Activated CD4-positive, alpha-beta T cell treated with anti-CD3 and anti-CD28 coated beads, Interleukin-2, amount 10 ng/mL, durations not matched to agents 24 days and 14 days (primary cell): ENCODE measurements at places on chromosomes 6 and 20. TPM values are rescaled to one million over a fixed set of nuclear protein-coding genes. Genes with fewer than 3 reads are reported as not detected.

Gene NOTCH4
- total RNA-seq: 0.28 and 0.37 TPM in 2 replicates

Gene FAXC
- not detected in 2 replicates for total RNA-seq

Gene KIF13A
- total RNA-seq: not detected in 2 replicates

Gene ENPP5
- total RNA-seq: not detected in 2 replicates

Gene PTP4A1
- total RNA-seq: 71.3 and 71.9 TPM in 2 replicates

Gene CLVS2
- total RNA-seq: not detected in 2 replicates

DNA sequence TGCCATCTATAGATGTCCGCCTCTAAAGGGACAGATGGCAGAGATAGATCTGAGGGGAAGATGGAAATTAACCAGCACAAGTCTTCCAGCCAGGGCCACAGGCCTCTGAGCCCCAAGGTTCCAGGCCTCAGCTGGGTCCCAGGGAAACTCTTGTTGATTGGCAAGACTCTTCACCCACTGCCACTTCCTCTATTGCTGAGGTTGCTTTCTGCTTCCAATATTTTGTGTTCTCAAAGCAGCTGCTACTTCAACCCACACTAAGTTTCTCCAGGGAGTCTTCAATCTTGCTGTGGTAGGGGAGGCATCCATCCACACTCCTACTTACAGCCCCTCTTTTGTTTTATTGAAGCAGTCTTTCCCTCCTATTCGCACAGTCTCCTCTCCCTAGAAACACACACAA, 36.4 kb upstream of the SASH1 start:
- no peak for DNase-seq

GRCh38 chr20:8301655-8302054, 169.6 kb downstream of the PLCB1 start:
- DNase-seq: no peak

GRCh38 chr6:138559143-138559542, 59.8 kb upstream of the NHSL1 start:
- DNase-seq: no peak

DNA sequence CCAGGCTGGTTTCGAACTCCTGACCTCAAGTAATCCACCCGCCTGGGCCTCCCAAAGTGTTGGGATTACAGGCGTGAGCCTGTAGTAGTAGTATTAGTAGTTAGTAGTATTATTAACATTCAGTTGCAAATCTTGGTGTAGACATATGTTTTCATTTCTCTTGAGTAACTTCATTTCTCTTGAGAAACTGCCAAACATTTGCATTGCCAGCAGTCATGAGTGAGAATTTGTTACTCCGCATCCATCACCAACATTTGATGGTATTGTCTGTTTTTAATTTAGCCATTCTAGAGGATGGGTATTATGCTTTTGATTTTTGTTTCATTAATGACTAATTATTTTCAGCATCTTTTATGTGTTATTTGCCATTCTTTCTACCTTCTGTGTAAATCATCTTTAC, 1.5 kb upstream of the ERVFRD-1 start:
- DNase-seq: no peak

DNA sequence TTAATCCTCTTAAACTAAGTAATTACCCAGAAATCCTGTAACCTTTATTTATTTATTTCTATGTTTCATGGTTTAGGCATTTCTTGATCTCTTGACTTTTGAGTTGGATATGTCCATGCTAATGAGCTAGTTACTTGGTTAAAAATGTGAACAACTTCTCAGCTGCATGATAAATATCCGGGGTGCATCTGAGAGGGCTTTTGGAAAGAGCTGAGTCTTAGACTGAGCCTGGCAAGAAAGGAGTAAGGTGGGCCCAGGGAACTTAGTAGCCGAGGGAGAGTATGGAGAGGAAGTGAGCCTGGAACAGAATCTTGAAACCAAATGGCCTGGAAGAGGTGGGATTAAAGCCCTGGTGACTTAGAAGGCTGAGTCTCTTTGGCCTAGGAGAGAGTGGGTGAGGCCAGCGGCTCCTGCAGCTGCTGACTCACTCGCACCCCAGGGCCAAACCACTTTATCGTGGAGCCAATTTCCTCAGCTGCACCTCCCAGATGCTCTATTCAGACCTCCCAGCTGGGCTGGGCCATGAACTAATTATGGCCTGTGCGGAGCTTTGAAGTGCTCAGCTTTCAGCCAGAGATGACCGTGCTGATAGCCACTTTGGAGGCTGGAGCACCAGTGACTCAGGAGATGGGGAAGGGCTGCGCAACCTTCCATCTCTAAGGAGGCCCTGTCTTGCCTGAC, 19.1 kb downstream of the TGM3 start:
- no peak for DNase-seq

DNA sequence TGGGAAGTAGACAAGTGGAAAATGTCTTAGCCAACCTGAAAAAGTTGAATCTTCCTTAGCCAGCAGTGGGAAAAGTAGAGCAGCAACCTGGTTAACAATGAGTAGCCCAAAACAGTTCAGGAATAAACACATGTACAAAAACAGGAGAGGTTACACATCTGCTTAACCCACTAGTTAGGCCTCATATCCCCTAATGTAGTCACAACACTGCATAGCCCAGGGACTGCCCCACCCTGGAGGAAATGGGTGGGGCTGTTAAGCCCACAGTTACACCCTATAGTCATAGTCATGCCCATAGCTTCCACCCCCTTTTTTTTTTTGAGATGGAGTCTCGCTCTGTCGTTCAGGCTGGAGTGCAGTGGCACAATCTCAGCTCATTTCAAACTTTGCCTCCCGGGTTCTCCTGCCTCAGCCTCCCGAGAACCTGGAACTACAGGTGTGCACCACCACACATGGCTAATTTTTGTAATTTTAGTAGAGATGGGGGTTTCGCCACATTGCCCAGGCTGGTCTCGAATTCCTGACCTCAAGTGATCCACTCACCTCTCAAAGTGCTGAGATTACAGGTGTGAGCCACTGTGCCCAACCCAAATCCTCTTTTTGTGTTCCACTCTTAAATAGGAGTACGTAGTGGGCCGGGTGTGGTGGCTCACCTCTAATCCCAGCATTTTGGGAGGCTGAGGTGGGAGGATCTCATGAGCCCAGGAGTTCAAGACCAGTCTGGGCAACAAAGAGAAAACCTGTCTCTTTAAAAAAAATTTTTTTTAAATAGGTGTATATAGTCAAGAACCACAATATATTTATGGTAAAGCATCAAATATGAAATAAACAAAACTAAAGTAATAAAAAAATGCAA, 24.5 kb downstream of the ILRUN start:
- DNase-seq: peak; percentile 93

GRCh38 chr6:27668442-27669294, 195.8 kb upstream of the ZNF184 start:
- peak; percentile 82 for DNase-seq

DNA sequence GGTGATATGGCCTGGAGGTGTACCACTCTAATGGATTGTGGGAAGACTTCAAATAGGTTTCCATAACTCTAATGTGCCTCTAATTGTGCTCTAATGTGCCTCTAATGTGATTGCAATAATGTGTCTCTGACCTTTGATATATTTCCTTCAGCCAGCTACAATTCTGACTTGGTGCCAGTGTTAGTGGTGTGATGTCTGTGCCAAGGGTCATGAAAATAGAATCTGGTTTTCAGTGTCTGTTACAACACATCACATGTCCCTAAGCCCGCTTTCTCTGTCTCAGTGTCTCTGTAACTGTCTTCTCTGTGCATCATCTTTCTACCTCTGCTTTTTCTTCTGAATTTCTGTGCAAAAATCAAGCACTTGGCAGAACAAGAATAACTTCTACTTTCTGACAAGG, 77.2 kb upstream of the ECI2 start:
- DNase-seq: no peak

DNA sequence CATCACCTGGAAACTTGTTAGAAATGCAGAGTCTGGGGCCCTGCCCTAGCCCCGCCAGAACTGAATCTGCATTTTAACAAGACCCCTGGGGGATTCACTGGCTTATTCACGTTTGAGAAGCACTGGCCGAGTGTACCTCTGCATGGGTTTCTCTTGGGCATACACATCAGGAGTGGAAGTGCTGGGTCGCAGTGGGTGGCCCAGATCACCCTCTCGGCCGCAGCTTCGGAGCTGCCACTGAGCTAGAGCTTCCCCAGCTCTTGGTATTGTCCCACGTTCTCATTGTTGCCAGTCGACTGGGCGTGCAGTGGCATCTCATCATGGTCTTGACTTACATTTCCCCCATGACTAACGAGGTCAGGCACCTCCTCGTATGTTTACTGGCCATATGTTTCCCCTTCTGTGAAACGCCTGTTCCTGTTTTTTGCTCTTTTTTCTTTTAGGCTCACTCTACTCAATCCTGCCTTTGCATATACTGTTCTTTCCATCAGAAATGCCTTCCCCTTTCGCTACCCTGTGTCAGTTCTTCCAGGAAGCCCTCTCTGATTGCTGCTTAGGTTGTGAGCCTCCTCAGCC, 3.0 kb upstream of the DLGAP4 start:
- no peak for DNase-seq

DNA sequence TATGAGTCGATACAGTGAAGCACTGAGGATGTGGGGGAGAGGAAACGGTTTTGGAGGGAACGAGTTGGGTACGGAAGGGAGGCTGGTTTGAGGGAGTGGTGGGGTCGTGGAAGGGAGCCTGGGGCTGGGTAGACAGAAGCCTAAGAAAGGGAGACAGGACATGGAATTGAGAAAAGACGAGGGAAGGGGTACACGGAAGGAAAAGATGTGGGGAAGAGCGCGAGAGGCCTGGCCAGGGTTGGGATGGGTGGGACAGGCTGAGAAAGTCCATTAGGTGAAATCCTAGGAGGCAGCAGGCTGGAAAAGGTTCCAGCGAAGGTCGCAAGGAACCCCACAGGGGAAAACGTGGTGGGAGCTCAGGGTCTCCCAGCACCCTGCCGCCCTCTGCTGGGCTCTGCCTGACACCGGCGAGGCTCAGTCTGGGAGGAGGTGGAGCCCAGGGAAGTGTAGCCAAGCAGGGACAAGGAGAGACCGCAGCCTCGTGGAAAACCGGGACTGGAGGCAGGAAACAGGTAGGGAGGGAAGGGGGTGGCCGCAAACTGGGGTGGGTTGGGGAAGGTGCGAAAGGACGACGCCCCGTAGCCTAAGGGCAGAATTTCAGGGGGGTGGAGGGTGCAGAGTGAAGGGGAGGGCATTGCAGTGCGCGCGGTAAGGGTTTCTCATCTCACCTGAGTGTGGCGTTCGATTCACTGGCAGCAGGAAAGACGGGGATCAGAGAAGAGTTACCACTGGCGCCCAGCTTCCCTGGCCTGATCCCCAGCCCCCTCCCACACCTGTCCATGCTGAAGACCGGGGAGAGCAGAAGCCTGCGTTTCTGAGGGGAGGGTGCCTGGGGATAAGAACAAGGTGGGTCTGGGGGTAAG, 4.3 kb downstream of the GABBR1 start:
- peak; percentile 86 for DNase-seq

- DNase-seq: peak; percentile 82
These were observed 43.7 kb downstream of the CDC5L start for GRCh38 chr6:44431118-44431725.

DNA sequence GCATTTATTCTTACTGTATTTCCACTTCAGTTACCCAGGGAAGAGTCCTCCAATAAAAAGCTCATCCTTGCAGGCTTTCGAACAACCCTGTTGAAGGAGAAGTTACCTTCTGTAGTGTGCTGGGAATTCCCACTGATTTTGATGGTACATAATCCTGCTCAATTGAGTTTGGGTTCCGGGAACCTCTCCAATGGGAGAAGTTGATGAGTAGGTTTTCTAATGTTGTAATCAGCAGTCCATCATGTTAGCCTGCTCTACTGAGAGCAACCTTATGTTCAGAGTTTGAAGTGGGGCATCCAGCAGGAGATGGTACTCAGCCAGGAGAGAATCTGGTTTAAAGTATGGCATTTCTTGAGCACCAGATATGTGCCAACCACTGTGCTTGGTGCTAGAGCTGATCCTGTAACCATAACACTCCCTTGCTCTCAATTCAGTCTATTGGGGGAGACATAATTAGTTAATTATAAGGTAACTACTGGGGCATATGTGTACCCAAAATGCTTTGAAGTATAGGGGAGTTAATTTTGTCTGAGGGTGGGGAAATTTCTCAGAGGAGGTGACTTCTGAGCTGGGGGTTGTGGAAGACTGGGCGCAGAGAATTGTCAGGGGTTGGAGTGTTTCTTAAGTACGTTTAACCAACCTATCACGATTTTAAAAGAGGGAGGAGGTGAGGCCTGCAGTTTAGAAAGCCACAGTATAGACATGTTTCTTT, 2.1 kb downstream of the TOP1 start:
- DNase-seq: no peak

DNA sequence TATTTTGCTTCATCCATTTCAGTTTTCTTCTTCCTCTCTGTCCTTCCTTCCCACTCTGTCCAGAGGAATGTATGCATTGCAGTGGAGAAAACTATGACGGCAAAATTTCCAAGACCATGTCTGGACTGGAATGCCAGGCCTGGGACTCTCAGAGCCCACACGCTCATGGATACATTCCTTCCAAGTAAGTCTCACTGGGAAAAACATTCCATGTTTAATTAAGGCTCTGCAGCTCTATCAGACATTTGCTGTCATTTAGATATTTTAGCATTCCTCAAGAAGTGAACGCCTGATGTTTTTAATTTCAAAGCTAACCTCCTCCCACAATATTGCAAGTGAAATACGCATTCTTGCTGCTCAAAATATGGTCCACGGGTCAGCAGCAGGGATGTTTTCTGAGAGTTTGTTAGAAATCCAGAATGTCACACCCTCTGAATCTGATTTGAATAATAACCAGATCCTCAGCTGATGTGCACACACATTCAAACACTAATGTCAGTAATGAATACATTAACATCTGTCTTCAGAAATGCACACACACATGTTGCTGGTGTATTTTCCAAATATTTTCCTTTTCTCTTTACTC, 12.8 kb downstream of the PLG start:
- no peak for DNase-seq

- DNase-seq: no peak
These were observed 40.1 kb downstream of the PHACTR3 start for GRCh38 chr20:59644371-59644939.

DNA sequence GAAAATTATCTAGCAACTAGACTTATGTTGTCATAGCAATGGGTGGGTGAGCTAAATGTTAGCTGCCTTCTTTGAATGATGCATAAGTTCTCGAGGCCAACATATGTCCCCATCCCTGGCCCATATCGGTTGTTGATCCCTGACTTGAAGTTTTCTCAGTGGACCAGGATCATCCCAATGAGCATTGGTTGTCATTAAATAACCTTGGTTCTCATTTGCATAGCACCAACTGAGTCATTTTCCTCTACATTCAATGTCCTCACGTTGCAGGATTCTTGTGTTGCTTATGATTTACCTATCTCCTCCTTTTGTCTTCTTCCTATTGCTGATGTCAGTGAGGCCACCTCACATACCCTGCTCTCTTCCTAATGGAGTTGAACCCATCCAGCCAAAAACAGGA, 12.1 kb upstream of the AHCY start:
- no peak for DNase-seq

GRCh38 chr6:412146-412886, 20.8 kb downstream of the IRF4 start:
- no peak for DNase-seq

- DNase-seq: peak; percentile 85
These were observed 110.9 kb downstream of the HFE start for GRCh38 chr6:26197933-26198721.

- DNase-seq: no peak
These were observed 871.3 kb upstream of the EYS start for GRCh38 chr6:66578362-66578761.

DNA sequence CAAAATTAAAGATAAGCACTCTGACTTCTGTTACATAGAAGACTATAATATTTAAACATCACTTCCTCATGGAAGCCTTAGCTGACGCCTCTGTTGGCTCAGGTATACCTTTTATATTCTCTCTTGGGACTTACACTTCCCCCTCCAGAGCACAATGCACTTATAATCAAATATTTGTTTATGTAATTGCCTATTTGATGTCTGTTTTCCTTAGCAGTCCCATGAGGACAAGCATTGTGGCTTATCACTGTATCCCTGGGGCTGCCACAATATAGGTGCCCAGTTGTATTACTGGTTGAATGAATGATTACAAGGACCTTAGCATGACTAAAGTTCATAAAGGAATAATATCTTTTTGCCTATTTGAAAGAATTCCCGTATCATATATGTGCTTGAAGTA, 186.7 kb upstream of the VGLL2 start:
- DNase-seq: no peak
